NCI-H510A (cell line): ENCODE measurements at places on chromosomes 3 and 15.

DNA sequence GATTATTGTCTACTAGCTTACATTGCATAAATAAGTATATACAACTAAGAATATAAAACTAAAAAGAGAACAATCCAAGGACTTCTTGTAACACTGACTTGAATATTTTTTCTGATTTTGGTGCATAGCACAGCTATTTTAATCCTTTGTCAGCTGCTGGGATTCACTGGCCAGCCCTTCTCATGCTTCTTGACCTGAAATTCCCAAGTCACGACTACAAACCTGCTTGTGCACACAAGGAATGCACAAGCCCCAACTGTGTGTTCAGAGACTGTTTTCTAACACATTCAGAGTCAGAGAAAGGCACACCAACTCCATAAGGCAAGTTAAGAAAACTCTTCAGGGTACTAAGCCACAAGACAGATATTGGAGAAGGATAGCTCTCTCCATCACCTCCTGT, 80.9 kb downstream of the TNIK start:
- no peak for DNase-seq

DNA sequence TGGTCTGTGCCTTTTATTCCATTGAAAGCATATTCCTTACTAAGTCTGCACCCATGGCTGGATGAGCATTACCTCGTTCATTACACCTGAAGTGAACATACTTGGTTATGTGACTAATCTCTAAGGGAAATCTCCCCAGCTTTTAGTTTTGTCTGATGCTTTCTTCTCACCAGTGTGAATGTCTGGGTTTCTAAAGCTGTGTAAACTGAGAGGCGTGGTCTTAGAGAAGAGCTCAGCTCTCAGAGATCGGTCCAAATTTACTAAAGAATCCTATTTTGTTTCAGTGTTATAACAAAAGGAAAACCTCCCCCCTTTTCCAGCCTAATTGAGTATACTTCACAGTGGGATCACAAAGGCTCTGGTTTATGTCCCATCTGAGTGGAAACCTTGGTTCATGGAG, 352.3 kb downstream of the PTPRG start:
- DNase-seq: no peak

DNA sequence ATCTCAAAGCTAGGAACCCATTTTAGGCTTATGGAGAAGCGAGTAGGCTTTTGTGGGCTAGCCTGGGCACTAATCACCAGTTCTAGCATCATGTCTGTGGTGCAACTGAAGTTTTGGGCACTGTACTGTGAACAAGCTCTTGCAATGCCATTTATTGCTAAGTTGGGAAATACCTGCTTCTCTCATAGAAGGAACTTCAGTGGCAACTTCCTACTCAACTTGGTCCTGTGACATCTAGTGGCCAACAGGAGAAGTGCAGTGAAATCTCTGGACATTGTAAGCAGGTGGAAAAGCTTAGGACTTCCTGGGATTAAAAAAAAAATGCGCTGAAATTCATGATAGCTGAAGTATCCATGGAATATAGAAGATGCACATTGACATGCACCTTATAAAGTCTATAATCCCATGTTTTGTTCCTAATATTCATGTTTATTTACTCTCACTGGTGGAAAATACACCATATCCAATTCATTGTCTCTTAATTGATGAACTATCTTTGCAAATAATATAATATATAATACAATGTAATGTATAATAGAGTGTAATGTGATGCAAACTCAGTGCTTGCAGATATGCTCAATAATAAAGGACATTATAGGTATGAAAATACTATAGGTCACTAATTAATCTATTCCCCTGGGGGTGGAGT, 6.5 kb upstream of the ALDH1A3 start:
- DNase-seq: no peak

GRCh38 chr15:64067564-64068030, 21.3 kb upstream of the DAPK2 start:
- peak; percentile 14 for DNase-seq

DNA sequence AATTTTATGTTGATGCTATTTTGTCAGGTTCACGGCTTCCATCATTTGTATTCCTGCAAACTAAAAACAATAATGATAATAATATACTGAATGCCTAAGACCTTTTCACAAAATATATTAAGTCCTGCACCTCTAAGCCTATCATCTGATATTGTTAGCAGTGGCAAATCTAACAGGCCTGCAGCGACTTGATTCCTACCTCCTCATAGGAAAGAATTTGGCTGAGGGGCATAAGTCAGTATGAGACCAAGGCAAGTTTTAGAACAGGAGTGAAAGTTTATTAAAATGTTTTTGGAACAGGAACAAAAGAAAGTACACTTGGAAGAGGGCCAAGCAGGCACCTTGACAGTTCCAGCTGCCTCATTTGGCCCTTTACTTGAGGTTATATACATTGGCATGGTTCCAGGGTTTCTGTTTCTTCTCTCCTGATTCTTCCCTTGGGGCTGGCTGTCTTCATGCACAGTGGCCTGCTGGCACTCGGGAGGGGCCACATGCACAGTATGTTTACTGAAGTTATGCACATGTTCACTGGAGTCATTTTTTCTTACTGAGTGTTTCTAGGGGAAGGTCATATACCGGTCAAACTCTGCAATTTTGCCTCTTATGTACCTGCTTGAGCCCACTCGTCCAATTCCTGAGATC, 418.1 kb downstream of the EPHA6 start:
- no peak for DNase-seq

- no peak for DNase-seq
Measured at GRCh38 chr15:69038508-69038907, 24.0 kb downstream of the NOX5 start.

GRCh38 chr3:117602058-117602644, 892.6 kb downstream of the TUSC7 start:
- no peak for DNase-seq

DNA sequence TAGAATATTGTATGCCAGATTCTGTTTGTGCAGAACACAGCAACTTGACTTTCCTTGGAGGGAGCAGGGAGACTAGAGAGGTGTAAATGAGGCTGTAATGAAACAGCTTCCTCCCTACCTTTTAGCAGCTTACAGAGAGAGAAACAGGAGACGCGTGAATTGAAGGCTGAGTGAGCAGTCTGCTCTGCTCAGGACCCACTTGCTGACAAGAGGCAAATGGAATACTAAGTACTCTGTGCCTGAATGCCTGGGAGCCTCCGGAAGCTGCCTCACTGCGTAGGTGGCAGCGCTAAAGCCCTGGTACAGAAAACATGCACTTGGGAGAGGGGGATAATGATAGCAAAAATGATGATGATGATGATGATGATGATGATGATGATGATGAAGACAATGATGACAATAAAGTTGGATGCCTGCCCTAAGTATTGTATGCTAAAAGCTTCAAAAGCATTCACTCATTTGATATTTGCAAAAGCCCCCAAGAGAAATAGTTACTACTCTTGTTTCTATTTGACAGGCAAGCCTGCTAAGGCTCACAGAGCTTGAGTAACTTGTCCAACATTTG, 548.9 kb downstream of the NTRK3 start:
- DNase-seq: no peak

- no peak for DNase-seq
Measured at GRCh38 chr15:90609242-90610180, 79.8 kb downstream of the CRTC3 start.

DNA sequence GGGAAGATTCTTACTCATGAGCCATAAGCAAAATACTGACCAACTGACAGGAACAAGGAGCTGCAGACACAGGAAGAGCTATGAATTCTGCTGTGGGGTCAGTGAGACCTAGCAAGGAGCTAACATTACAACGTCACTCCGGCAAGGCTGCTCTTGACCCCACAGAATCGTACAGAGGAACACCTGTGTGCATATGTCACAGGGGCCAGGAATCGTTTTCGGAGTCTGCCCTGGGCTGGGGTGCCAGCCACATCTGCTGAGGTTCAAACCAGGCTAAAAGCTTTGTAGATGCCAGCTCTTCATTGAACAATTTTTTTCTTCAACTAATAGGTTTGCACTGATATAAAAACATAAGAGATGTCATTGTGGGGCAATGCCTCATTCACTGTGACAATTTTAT, 82.6 kb downstream of the LRRK1 start:
- no peak for DNase-seq

- DNase-seq: no peak
Measured at GRCh38 chr15:81858586-81858985, 187.2 kb downstream of the MEX3B start.

DNA sequence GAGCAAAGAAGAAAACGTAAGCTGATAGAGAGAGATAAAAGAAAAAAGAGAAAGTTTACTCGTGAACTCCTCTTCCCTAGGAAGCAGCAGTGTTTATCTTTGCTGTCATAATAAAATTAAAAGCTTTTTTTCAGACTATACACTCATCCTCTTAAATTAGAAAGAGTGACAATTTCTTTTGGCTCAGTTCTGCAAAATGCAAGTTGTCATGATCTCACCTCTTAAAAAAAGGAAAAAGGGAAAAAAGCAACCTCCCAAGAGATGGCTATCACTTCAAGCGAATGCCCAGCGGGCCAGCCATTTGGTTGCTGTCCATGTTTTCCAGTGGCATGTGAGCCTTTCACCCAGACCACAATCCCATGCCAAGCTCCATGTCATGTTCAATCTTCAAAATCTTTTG, 7.0 kb upstream of the THBS1 start:
- DNase-seq: no peak

- DNase-seq: no peak
Measured at GRCh38 chr15:55835866-55836265, 92.9 kb upstream of the PRTG start.

DNA sequence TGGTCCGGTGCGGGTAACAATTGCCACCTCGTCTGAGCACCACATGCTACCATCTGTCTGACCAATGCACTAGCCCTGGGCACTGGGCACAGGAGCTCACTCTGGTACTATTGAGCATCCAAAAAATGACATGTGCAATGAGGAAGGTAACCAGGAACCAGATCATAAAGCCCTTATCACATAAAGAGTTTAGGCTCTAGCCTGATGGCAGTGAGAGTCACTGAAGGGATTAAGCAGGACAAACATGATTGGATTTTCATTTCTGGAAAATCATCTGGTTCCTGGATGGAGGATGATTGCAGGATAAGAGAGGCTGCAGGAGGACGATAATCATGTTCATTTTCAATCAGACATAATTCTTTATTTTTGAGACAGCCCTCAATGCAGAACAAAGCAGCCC, 12.4 kb downstream of the NDUFB4 start:
- DNase-seq: no peak

GRCh38 chr3:152384412-152384811, 115.7 kb downstream of the MBNL1 start:
- DNase-seq: no peak

- DNase-seq: no peak
Measured at GRCh38 chr3:135023996-135024658, 229.1 kb downstream of the EPHB1 start.

DNA sequence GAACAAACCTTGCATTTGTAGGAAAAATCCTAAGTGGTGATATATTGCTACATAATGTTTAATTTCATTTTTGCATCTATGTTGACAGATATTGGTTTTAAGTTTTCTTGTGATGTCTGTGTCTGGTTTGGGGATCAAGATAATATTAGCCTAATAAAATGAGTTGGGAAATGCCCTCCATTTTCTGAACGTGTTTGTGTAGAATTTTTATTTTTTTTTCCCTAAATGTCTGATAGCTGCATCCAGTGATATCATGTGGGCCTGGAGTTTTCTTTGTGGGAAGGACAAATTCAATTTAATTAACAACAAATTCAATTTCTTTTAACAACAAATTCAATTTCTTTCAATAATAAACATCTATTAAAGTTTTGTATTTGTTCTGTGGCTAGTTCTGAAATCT, 35.1 kb downstream of the NEDD4 start:
- DNase-seq: no peak

DNA sequence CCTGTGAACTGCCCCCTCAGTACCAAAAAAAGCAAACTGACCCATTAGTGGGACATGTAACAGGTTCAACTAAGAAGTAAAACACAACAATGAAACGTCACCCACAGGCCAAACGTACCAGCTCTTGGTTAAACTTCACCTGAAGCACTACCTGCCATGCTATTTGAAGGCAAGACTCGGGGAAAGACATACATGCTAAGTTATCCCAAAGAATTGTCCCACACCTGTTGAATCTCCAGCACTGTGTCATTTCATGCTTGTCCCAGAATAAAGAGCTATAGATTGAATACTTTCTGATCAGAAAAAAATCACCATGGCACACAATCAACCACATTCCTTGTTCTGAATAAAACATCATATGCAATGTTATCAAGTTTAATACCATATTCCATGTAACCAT, 195.4 kb upstream of the WNT5A start:
- DNase-seq: no peak

GRCh38 chr3:121592856-121593702, at the start of gene FBXO40:
Gene FBXO40, plus strand, starts transcription at chr3:121593379. Its CDS starts 27,197 bp downstream, at chr3:121620576.
- DNase-seq: peak; percentile 45

DNA sequence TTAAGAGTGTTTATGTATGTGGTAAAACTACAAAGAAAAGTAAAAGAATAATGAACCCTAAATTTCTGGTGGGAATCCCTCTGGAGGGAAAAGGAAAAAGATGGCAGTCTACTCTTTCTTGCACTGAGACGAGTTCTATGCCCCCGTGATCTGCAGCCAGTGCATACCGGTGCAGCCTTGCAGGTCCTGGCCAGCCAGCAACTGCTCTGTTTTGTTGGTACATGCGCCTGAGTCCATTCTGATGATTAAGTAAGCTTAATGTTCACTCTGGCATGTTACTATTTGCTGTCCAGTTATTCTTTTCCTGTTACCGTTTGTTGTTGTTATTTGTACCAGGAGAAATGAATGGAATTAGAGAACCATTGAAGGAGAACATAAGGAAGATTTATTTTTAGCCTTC, 95.1 kb upstream of the TMC3 start:
- no peak for DNase-seq

DNA sequence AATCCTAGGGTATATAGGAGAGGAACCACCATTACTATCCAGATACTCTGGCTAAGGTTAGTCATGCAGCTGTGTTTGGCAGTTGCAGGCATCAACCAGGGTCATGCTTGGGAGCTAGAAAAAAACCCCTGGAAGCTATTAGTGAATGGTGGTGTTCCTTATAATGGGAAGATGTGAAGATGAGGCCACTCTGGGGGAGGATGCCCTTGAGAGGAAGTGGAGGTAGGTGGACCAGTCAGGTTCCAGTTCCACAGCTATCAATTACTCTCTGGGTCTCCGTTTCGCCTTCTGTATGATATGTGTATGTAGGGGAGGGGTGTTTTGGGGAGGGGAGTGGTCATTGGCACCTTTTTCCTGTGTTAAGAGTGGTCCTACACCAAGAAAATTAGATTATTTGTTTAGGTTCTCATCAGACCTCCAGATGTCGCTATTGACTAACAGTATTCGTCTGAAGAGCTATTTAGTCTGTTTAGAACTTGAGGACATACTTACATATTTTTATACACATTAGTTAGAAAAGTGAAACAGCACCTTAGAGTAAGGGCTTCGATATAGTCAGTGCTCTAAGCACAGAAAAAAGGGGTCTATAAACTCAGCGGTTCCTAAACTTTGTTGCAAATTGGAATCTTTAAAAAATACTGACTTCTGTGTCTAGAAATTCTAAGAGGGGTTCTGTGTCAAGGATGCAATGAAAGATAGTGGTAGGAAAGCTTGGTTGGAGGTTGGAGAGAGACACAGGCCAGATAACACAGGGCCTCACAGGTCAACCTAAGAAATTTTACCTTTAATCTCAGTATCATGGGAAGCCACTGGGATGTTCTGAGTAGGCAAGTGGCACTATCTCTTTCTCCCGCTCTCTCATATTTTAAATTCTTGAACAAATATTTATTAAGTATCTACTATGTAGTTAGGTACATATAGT, 9.1 kb upstream of the HPS3 start:
- DNase-seq: peak; percentile 14

- DNase-seq: no peak
Measured at GRCh38 chr3:112629425-112629824, 11.5 kb downstream of the CCDC80 start.
